GM10248 (cell line): ENCODE measurements at places on chromosomes 13 and 19.

GRCh38 chr19:3187662-3188511 is 2.2 kb downstream of the NCLN start:
- no peak for DNase-seq

DNA sequence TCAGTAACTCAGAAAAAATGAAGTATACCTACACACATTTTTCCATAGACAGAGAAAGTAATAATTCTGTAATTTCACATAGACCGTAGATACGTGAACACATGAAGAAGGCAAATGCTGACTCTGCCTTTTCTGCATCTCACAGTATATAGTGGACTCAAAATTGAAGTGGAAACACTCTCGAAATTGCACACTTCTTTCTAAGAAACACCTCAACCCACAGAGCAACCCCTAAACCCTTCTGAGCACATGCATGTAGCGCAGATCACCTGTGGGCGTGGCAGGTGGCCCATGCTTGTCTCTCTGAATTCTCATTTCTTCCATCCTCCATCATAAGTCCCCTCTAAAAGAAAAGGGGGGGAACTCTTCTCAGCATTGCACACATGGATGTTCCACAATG is 34.7 kb downstream of the COL4A1 start:
- no peak for DNase-seq

DNA sequence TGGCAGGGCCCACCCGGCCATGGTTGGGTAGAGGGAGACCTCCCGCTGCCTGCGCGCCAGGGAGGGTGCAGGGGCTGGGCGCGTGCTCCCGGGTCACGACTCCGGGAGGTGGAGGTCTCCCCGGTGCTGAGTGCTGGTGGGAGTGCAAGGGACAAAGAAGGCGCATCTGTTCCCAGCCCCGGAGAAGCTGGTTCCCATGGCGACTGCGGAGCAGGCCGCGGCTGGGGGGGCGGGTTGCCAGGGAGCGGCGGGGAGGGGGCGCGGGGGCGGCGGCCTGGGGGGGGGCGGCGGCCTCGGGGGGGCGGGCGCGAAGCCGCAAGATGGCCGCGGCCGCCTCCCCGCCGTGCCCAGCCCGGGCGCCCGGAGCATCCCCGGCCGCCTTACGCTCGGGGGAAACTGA is 1.2 kb downstream of the CBARP start:
- DNase-seq, result no peak

DNA sequence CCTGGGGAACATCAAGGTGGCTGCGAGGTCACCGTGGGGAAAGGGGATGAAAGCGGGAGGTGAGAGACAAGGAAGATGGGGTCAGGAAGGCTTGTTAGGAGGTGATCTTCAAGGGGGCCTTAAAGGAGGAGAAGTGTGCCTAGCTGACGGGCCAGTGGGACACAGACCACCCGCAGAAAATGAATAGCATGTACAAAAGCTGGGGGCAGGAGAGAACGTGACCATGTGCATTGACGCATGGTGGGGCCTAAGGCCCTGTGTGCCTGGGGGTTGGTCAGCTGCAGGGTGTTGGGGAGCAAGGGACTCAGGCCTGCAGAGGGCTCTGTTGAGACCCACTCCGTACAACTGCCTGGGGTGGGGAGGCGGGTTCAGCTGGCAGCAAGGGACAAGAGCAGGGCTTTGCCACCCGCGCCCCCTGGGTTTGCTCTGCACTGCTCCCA is 5.9 kb downstream of the RAB8A start:
- peak; percentile 73 for DNase-seq

DNA sequence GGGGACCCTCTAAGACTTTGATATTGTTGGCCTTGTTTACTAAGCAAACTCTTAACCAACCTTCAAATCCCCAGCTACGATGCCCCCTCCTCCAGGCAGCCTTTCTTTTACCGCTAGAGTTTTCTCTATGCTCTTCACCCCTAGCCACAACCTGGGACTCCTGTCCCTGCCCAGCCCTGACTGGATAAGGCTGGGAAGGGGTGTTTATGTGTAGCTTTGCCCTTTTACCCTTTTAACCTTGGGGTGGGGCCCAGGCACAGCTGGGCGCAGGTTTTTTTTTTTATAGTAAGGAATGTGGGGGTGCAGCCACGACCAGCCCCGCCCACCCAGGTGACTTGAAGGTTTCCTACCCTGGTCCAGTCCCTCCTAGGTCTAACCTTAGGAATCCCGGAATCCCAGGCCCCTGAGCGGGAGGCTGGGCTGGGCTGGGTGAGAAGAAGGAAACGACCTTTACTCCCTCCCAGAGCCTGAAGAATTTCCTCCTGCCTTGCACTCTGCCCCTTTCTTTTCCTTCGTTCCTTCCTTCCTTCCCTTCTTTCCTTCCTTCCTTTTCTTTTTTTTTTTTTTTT is 12.2 kb downstream of the TJP3 start:
- no peak for DNase-seq

- peak; percentile 52 for DNase-seq
These were observed 6.3 kb upstream of the ZNF175 start for GRCh38 chr19:51564791-51565190.

DNA sequence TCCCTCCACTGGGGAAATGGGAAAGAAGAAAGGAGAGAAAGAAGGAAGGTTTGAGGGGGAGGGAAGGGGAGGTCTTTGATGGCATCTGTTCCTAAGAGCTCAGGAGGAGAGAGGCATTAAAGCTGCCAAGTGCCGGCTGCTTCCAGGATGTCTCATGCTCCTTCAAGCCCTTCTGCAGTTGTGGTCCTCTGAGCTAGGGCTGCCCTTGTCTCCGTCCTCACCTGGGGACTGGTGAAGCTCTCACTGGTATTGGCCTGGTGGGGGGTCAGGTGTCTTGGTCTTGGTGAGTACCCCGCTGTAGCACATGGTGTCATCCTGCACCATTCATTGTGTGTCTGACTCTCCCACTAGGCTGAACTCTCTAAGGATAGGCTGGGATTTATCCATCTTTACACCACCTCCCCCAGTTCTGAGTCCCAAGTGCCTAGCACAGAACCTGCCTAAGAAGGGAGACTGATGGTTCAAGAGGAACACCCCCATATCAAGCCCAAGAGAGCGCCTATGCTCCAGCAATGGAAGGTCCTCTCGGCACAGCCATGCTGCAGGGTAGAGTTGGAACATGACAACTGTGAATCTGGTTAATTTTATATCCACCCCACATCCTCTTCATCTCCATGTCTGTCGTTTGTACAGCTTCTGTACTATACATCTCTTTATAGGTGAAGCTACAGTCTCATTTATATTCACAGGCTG is 83.7 kb downstream of the AKAP11 start:
- DNase-seq, result no peak

DNA sequence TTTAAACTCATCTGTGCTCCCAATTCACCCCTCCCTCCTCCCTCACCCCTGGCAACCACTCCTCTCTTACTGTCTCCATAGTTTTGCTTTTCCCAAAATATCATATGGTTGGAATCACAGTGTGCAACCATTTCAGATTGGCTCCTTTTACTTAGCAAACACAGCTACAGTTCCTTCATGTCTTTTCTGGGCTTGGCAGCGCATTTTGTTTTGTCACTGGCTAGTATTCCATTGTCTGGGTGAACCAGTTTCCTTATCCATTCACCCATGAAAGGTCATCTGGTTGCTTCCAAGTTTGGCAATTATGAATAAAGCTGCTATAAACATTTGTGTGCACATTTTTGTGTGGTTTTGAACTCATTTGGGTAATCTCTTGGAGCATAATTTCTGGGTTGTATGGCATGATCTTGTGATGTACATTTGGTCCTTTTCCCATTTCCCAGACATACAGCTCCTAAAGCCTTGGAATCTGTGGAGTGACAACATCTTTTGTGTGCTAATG is 23.9 kb upstream of the GAS6 start:
- DNase-seq, result no peak

DNA sequence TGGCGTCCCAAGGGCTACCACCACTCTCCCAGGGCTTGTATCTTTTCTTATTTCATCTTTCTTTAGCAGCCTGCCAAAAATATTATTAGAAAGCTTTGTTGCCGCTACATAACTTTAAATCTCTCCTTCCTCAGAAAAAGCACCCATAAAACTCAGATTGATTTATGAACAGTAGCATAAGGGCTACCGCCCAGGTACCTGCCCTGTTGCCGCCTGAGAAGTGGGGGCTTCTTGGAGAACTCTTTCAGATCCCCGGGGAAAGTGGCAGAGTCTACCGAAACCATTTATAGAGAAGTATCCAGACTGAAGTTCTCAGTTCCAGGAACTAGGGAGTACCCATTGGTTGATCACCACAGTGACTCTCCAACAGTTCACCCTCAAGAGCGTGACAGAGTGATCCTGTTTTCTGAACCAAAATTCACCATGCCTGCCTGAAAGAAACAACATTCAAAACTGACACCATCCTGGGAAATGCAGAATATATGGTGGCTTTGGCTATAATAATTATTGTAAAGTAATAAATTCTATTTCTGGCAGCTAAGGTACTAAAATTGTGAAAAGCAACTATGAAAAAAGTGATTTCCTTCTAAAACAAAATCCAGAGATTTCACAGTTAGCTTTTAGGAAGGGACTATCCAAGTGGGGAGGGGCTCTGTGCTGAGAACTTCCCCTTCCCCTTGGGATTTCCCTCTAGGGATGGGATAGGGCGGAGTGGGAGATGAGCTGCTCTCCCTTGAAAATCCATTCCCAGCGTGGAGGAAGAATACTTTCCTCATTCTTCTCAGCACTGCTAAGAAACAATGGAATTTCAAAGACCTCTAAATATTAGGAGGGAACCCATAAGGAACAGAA is 877 bp upstream of the N4BP2L1 start:
- DNase-seq, result no peak

- peak; percentile 90 for DNase-seq
These were observed 23.3 kb downstream of the NOTCH3 start for GRCh38 chr19:15177269-15178116.

- no peak for DNase-seq
These were observed 163.0 kb upstream of the TSC22D1 start for GRCh38 chr13:44739120-44739519.

DNA sequence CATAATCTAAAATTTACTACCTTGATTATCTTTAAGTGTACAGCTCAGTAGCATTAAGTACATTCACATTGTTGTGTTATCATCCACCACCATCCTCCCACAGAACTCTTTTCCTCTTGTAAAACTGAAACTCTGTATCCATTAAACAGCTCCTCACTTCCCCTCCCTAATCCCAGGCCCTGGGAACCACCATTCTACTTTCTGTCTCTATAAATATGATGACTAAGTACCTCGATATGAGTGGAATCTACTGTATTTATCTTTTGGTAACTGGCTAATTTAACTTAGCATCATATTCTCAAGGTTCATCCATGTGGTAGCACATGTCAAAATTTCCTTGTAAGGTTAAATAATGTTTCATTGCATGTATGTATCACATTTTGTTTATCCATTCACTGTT is 49.0 kb upstream of the POMP start:
- no peak for DNase-seq

- no peak for DNase-seq
These were observed 124.1 kb upstream of the MCF2L start for GRCh38 chr13:112844879-112845278.

DNA sequence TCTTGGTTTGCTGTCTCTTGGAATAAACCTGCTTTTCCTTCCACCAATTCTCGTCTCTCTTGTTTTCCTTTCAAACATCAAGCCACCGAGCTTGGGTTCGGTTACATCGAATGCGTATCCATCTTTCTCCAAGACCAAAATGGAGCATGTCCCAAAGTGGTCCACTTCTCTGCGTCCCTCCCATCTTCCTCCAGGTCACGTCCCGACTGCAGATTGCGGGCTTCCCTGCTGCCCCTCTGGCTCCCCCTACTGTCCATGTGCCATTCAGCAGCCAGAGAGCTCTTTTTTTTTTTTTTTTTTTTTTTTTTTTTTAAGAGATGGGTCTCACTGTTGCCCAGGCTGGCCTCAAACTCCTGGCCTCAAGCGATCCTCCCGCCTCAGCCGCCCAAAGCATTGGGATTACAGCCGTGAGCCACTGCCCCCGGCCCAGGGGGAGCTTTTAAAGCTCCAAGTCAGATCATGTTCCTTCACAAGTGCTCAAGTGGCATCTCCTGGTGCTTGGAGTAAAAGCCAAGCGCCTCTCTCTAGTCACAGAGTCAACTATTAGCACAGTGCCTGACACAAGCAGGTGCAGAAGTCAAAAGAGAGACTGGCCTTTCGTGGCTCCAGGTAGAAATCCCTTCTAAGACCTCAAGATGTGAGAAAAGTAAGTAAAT is 10.0 kb downstream of the COL5A3 start:
- DNase-seq, result peak; percentile 86

DNA sequence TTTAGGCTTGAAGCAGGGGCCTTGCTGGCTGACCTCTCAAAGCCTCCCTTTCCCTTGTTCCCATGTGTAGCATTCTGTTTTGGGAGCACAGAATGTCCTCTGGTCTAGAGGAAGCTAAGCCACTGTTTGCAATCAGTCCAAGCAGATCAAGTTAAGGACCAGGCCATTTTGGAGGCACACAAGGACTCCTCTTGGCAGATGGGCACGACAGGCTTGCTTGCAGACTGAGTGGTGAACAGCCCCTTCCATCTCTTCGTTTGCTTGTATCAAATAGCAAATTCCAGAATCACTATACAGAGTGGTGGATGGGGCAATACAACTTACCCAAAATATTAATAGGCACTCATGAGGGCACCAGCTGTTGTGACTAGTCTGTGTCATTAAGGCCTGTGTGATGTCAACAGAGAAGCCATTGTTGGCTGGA is 215.5 kb upstream of the SERP2 start:
- no peak for DNase-seq

DNA sequence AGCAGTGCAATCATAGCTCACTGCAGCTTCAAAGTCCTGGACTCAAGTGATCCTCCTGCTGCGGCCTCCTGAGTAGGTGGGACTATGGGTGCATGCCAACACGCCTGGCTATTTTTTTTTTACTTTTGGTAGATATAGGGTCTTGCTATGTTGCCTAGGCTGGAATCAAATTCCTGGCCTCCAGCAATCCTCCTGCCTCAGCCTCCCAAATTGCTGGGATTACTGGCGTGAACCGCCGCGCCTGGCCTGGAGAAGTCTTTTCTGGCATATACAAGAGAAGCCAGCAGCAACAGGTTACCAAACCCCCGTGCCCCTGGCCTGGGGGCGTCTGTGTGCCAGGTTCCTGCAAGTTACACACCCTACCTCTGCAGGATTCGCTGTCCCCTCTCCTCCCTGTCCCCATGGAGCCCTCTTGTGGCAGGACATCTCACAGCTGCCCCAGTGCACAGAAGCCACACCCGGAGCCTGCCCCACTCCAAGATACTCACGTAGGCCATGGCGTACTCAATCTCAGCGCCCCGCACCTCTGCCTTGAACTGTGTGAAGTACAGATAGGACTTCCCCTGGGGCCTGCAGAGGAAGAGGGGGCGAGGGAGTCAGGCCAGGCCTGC is 9.9 kb downstream of the MYDGF start:
- peak; percentile 48 for DNase-seq
